ENCODE measurements at places on chromosomes 13 and 19.
A peak's percentile ranks its signal among the peaks of the same experiment; 100 is the strongest.

DNA sequence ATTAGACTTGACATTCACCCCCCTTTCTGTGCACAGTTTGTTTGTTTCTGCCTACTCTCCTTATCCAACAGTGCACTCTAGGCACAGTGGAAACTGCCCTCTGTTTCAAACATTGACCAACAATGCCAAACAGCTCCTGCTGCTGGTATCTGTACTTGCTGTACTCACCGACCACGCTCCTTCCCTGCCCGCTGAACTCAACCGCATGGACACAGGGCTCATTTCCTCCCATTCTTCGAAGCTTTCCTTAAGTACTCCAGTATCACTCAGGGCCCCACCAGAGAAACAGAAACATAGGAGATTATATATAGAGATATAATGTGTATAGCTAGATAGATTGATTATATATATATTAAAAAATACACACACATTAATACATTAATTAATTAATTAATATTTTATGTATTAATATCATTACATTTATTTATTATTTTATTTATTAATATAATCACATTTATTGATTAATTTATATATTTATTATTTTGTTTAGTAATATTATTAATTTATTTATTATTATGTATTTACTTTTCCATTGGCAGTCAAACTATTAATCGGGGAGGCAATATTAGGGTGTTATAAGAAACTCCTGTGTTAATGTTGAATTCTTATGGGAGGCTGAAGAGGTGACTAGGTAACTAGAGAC is 1528.2 kb downstream of the EFNB2 start:
- no peak for DNase-seq

DNA sequence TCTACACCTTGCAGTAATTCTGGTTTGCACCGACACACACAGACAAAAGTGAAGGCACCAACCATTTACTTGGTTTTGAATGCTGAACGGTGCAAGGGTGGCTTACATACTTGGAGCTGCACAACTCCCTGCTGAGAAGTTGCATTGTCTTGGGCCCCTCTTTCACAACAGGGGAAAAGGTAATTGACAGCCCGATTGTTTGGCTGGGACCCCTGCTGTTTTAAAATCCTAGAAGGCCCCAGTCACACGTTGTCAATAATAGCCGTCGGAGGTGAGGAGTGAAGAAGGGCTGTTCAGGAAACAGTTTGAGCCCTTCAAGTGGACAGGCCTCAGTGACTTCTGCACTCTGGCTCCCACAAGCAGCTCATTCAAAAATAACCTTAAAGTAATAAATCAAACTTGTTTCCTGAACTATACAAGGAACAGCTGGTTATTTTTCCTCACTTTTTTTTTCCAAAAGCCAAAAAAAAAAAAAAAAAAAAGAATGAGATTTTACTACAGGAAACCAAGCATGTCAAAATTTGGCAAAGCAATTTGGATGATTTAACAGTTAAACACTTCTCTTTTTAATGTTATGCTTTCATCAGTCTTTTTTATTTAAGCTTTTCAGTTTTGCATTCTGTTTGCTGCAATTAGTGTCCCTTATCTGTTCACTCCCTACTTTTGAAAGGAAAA is 19.0 kb upstream of the SPRY2 start:
- no peak for DNase-seq

- no peak for DNase-seq
These were observed 1.5 kb downstream of the EGLN2 start for GRCh38 chr19:40800339-40800996.

DNA sequence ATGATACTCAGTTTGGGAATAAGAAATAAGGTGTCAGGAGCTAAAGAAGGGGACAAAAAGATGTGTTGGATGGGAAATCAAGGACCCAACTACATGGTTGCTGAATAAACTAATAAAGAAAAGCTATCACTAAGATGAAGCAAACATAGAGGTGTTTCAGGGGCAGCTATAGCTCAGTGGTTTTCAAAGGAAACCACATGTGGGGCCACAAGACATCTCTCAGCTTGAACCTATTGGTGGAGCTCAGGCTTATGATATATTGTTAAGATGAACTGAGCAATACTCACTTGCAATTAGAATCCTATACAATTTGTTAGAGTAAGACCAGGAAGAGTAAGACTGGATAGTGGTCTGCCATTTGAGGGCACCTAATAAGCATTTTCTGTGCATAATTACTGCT is 45.1 kb upstream of the SPRY2 start:
- no peak for DNase-seq

DNA sequence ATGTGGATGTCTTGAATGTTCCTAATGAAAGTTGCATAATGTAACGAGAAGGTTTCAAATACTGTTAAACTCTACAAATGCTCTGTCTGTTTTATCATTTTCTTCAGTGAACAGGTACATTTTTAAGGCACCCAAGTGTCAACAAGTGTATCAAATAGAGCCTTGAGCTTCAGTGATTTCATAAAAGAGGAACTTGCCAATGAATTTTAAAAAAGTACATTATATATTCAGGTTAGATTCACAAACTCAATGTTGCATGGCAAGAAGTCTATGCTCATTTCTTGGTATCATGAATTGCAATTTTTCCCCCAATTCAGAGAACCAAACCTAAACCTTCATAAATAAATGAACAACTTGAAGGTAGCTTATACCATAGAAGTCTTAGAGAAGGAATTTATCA is 838.8 kb downstream of the PCDH9 start:
- DNase-seq, result no peak

- peak; percentile 88 for DNase-seq
These were observed 14.1 kb upstream of the PRKD2 start for GRCh38 chr19:46731007-46731501.

- DNase-seq, result no peak
These were observed 6.5 kb upstream of the MIA start for GRCh38 chr19:40768869-40769268.

DNA sequence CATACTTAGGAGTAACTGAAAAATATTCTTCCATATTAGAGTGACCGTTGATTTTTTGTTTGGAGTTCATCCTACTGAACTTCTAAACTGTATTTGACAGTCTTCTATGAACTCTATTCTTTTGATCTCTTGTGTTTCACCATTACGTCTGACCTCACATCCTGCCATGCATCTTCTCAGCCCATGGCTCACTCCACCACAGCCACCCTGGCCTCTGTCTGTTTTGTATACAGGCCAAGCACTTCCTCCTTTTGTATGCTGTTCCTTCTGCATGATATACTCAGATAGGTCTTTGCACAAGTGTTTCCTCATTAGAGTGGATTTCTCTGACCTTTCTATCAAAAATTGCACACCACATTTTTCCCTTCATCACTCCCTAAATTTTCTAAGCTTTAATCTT is 119.9 kb downstream of the MAB21L1 start:
- DNase-seq, result no peak

DNA sequence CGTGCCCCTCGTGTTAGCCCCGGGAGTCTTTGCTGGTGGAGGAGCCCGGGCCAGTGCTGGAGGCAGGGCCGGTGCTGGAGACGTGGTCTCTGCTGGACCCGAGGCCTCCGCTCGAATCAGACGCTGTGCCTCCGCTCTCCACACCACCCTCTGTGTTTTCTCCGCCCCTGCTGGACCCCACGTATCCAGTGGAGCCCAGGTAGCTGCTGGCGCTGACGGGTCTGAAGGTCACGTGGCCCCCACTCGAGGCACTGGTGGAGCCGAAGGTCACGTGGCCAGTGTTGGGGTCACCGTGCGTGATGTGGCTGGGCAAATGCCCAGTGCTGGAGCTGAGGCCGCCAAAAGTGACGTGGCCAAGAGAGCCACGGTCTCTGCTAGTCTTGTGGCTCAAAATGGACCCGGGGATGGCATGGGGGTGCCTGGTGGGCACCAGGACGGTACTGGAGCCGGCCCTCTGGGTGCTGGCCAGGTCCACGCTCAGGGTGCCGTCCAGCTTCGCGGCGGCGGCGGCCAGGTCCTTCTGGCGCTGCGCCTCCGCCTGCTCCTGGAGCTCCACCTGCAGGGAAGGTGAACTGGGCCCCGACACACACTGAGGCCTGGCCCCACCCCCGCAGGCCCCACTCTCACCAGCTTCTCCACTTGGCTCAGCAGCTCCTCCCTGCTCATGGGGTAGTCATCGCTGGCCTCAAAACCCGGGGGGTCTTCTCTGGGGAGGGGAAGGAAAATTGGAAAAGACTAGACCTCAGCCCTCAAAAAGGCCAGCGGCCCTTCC is 27.3 kb downstream of the ZNF114 start:
- no peak for DNase-seq

DNA sequence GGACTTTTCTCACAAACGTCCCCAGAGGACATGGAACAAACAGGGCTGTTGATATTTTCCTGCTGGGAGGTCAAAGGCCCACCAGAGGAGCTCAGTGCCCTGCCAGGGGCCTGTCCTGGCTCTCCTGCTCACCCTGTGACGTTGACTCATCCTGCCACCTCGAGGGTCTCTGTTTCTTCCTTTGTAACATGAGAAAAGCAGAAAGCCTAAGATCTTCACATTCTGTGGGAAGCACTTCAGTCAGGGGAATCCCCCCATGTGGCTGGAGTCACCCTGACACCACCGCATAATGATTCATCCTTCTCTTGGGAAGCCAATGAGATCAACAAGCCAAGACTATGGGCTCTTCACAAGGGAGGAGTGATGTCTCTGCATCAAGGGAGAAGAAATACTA is 147.9 kb downstream of the KATNAL1 start:
- DNase-seq, result peak; percentile 76
